NCI-H1436 treated with DMSO at 0.1 percent for 48 hours (cell line): ENCODE measurements at places on chromosomes 16 and 17.

GRCh38 chr17:43803758-43804157 lies 23.5 kb downstream of the CFAP97D1 start:
- no peak for DNase-seq

- DNase-seq, result no peak
Measured at GRCh38 chr17:6067060-6067459, 3.1 kb upstream of the WSCD1 start.

DNA sequence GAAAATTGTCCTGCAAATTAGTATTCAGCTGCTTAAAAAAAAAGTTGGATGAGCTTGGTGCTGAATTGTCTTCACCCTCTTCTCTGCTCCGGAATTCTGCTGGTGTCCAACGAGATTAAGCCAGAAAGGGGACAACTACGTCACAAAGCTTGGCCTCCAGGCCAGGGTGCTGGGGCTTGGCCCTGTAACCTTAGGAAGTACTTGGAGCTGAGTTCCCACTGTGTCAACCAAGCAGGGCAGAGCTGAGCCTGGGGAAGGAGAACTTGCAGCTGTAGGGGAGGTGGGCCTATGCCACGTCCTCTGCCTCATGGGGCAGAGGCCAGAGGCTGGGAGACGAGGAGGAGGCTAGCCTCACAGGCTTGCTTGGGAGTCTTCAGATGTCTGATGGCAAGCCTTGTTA lies 71.2 kb downstream of the CLEC16A start:
- no peak for DNase-seq

GRCh38 chr17:62693616-62694409 lies 66.3 kb downstream of the MRC2 start:
- no peak for DNase-seq

DNA sequence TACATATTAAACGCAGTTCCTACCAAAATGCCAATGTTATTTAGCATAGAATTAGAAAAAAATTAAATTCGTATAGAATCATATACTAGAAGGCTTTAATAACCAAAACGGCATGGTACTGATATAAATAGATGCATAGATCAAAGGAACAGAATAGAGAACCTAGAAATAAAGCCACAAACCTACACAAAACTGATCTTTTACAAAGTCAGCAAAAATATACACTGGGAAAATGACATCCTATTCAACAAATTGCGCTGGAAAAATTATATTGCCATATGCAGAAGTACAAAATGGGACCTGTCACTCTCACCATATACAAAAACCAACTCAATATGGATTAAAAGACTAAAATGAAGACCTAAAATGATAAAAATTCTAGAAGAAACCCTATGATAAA lies 1882.6 kb downstream of the TP53TG3F start:
- DNase-seq, result no peak

DNA sequence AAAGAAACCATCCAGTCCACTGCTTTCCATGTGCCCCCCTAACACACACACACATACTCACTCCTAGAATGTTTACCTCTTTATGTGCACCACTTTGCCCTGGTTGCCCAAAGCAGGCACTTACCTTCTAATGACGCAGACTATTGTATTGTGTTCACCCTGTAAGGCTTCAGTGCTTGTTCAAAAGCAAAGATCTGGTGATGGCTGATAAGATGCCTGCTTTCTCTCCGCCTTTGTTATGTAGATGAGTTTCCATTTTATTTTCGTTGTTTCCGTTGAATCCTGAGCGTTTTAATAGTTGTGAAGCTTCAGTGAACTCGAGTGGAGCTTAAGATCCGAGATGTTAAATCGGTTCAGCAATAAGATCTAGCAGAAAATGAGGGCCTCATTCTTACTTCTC lies 452.7 kb downstream of the TMEM114 start:
- no peak for DNase-seq

DNA sequence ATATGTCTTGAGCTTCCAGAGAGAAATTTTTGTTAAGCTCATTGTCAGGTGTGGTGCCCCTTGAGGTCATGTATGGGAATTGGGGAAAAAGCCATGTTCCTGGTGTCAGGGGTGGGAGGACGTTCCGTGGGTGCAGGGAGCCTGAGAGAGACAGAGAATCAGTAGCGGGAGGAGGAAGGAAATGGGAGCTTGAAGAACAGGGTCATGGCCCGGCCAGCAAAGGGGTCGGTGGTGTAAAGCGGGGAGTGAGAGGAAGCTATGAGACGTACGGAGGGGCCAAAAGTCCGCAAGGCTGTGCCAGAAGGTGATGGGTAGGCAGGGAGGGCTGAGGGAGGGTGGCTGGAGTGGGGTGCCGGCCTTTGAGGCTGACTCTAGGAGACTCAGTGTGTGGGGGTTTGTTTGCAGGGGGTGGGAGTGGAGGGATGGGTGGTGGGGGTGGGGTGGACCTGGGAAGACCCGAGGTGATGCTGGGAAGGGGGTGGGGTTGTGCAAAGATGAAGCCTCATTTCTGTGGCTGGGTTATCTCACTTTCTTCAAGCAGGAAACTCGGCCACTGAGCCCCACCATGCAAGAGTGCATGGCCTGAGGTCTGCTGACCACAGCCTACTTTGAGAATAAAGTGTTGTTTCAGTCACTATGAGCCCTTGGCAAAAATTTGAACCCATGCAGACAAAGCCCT lies 63.6 kb downstream of the PLCG2 start:
- DNase-seq, result no peak

- peak; percentile 30 for DNase-seq
Measured at GRCh38 chr17:77769215-77769614, 189.3 kb upstream of the TNRC6C start.

DNA sequence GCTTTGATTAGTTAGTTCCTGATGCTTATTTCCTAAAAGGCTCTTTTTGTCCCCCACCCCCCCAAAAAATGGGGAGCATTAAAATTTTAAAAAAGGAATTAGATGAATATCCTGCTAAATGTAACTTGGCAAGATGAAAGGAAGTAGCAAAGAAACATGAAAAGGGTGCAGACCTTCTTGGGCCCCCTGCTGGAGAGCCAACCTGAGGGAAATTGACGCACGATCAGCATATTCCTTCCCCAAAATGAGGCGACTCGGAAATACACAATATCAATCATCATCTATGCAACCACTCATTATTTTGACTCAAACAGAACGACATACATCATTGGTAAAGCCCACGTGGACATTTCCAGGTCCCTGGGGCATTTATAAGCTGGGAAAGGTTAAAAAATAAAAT lies 59.7 kb downstream of the GRIN2A start:
- DNase-seq, result no peak

DNA sequence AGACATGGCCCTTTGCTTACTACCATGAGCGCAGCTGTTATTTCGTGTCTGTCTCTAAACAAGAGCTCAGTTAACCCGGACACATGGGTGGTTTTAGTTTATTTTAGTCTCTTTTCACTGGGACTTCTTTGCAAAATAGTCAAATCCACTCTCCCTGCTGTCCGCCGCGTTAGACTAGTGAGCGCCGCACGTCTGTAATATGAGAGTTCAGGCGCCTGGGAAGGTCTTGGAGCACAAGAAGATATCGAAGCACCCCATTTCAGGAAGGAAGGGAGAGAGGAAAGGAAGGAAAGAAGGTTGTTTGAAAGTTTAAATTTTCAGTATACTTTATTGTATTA lies 111.0 kb upstream of the CHMP6 start:
- no peak for DNase-seq

DNA sequence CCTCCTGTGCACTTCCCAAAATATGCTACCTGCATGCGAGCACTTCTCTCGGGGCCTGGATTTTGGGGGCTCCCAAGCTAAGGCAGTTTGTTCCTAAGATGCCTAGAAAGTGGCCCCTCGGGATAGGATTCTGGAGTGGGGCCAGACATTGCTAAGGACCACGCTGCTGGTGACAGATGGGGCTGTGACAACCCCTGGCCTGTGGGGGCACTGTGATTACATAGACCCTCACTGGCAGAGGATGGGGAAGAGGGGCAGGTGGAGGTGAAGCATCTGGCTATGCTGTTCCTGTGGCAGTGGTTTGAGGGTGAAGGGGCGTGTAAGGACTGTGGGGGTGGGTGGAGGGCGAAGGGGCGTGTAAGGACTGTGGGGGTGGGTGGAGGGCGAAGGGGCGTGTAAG lies 128.4 kb downstream of the ENGASE start:
- DNase-seq, result no peak

GRCh38 chr16:67170168-67170948 lies at the start of gene NOL3:
Gene NOL3 (plus strand): TSS chr16:67170538.
- no peak for DNase-seq

DNA sequence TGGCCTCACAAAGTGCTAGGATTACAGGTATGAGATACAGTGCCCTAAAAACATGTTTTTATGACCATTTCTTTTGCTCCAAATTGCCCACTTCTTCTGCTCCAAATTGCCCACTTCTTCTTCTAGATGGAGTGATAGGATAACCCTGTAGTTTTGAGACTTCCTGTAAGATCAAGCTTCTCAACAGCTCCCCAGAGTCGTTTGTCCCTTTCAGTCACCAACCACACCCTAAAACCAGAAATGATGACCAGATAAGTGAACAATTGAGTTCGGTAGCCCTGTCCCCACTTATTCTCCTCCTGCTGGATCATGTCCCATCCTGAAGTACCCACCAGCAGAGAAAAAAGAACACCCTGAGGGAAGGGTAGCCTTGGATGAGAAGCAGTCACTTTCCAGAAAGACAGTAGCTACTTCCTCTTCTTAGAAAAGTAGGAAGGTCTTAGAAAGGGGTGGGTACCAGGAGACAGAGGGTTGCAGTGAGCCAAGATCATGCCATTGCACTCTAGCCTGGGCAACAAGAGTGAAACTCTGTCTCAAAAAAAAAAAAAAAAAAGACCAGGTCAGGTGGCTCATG lies 2.5 kb downstream of the ODAD4 start:
- no peak for DNase-seq

DNA sequence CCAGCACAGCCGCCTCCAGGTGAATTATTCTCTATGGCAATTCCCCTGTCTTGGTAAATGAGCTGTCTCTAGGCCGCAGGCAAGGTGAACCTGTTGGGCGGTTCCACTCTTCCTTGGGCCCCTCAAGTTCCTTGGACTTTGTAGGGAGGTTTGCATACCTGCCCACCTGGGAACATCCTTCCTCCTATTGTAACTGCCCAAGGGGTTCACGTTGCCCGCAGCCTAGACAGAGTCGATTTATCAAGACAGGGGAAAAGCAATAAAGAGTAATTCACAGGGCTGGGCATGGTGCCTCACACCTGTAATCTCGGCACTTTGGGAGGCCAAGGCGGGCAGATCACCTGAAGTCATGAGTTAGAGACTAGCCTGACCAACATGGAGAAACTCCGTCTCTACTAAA lies 122.5 kb downstream of the KCNJ18 start:
- DNase-seq, result no peak

DNA sequence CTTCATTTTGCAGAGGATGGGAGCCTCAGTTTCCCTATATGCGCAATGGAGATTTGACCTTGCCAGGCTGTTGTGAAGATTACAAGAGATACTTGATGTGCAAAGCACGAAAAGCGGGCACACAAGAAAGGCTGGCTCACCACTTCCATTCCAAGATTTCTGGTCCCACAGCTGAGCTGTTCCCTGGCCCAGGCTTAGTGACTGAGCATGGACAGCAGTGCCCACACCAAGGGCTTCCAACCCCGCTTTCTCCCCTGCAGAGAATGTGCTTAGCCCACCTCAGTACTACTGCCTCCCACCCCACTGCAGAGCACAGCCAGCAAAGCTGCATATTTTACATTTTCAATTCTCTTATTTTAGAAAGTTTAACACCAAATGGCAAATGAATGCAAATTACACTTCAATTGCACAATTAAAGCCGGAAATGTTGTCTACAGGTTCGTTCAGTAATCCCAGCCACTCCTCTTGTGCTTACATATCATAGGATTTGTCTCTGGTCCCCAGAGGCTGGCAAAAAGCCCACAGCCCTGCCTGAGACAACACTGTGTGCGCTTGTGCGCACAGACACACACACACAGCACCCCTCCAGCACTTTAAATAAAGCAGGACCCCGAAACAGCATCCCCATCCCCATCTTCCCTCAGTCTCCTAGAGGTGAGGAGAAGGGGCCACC lies 51.8 kb downstream of the VAC14 start:
- no peak for DNase-seq

DNA sequence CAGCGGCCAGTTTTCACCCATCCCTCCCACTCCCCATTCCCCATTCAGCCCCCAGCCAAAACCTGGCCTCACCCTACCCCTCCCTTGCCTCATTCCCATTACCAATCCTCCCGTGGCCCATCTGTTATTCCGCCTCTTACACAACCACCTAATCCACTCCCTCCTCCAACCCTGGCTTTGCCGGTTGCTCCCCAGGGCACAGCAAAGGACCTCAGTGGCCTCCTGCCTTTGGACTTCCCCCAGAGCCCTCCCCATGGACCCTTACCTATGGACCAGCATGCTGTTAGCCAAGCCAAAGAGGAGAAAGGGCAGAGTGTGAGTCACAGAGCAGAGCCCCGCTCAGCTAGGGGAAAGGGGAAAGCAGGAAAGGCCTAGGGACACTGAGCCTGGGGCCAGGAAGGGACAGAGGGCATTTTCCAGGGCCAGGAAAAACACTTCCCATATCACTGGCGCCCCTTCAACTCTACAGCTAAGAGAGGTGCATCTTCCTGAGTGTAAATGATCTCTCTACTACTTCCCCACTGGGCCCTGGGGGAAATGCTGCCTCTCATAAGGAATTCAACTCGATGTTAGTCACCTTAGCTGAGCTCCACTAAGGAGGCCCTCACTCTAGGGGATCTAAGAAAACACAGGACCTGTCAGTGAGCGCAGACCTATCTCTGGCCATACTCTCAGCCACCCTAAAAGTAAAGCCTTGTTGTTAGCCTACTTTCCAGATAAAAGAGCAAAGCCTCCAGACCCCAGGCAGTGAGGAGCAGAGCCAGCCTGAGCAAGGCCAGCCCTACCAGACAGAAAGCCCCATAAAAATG lies 10.6 kb downstream of the PEMT start:
- DNase-seq, result no peak

DNA sequence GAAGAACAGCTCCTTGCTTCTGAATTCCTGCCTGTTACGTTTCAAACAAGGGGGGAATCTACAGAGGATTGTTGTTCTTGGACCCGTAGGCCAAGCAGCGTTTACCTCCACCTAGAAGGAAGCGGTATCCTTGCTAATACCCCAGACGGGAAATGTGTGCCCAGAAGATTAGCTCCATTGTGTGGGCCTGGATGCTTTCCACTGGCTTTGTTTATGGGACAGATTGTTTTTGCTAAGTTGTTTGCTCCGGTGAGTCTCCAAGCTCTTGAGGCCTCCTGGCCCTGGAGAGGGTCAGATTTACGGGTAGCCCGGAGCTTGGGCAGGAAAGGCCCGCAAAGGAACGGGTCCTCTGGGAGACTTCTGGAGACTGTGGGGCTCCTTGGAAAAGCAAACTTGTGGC lies 28.4 kb upstream of the MRTFB start:
- no peak for DNase-seq
